ENCODE measurements at places on chromosomes 12 and 14. TPM values are rescaled to one million over a fixed set of nuclear protein-coding genes. Genes with fewer than 3 reads are reported as not detected.

DNA sequence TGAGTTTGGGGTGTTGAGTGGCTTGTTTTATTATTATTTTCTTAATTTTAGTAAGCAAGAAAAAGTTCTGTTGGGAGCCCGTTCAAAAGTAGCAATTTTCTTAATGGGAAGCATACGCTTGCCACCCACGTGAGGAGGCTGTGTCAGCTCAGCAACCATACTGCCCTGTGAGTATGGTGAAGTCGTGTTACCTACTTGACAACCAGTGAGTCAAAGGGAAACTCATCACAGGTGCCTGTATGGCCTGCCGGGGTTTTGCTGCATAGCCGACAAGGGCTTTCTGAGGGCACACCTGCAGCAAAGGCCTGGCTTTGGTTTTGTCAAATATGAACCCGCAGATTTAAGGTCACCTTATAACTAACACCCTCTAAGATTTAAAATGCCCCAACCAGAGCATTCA, 31.1 kb downstream of the PITPNM2 start:
- peak; percentile 74 for DNase-seq

- no peak for DNase-seq
Measured at GRCh38 chr12:22333713-22334409, 646 bp downstream of the ST8SIA1 start.

- no peak for DNase-seq
Measured at GRCh38 chr14:74400031-74400685, 25.9 kb downstream of the SYNDIG1L start.

The TMEM119 gene
- 0.09 TPM for total RNA-seq

The SLC2A14 gene
- total RNA-seq = 0.09 TPM

The SCN8A gene
- 0.84 TPM for total RNA-seq

The LUM gene
- total RNA-seq = not detected

The LAG3 gene
- 71.3 TPM for total RNA-seq
